Thyroid gland (tissue), 4 donors: ENCODE measurements at places on chromosomes 2 and 18.

GRCh38 chr2:201172279-201172678, 10.7 kb upstream of the CASP10 start:
- DNase-seq, result no peak

DNA sequence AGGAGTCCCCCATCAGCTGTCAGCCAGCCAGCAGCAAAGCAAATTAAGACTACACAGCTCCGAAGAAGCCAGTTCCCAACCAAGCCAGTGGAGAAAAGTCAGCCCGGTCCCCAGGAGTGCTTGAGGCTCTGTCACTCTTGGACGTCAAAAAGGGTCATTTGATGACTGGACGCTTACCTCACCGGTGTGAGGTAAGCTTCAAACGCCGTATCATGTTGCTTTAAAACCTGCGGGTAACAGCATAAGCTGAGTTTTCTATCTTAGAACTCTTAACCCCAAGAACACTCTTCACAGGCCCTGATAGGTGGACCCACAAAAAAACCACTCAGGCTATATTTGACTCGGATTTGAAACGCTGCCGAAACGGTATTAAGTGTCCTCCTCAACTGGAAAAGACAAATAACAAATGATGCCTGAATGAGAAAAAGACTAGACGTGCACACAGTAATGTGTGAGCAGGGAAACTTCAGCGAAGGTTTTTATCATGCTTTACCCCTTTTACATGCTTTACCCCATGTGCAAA, 682 bp upstream of the LNPK start:
- DNase-seq, result peak; percentile 17

- no peak for DNase-seq
Observed at GRCh38 chr2:119574864-119575263, 30.6 kb downstream of the CFAP221 start.

DNA sequence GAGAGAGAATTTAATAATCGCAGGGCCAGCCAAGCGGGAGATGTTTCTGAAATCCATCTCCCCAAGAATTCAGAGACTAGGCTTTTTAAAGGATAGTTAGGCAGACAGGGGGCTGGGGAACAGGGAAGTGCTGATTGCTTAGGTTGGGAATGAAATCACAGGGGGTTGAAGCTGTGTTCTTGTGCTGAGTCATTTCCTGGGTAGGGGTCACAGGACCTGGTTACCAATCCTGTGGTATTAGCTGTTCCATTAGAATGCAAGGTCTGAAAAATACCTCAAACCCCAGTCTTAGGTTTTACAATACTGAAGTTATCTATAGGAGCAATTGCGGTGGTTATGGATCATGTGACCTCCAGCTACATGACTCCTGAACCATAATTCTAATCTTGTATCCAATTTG, 4.6 kb downstream of the SP140 start:
- DNase-seq, result no peak

GRCh38 chr2:101622210-101623030, 75.1 kb upstream of the MAP4K4 start:
- DNase-seq, result no peak

- DNase-seq, result no peak
Observed at GRCh38 chr18:8084160-8084559, 517.0 kb downstream of the PTPRM start.

GRCh38 chr18:3340682-3341097, 78.8 kb downstream of the MYL12B start:
- DNase-seq, result no peak

DNA sequence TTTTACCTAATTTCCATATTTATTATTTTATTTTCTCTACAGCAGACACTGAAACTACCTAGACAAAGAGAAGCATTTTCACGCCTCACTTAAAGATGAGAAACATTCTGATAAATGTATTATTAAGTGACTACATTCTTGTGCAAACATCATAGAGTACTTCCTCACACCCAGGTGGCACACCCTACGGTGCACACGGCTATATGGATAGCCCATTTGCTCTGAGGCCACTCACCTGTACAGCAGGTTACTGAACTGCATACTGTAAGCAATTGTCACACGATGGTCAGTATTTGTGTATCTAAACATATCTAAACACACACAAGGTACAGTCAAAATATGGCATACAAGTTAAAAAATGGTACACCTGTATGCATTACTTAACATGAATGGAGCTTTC, 481.4 kb downstream of the CMPK2 start:
- DNase-seq, result no peak

DNA sequence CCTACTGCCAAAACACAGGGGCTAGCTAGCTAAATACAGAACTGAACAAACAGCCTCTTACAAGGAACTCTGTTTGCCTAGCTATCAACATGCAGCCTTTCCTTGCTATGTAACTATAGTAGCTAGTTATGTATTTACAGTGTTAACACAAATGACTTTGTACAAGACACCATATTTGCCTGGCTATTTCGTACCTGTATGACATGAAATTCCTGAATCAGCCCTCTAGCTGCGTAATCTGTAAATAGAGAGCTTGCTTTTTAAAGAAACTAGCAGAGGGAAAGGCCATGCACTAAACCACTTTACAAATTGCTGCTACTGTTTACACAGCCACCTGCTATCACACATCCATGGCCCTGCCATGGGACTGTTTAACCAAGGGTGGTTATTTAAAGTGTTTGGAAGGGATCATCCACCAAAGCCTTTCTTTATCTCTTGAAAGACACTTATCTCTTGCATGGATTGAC, 248.7 kb downstream of the TFCP2L1 start:
- DNase-seq, result no peak

GRCh38 chr2:210174086-210174485, 2.9 kb upstream of the KANSL1L start:
- DNase-seq, result no peak
